T-cell (primary cell): ENCODE measurements at places on chromosomes 5 and 9. TPM values are rescaled to one million over a fixed set of nuclear protein-coding genes. Genes with fewer than 3 reads are reported as not detected.

- DNase-seq = no peak
These were observed 3.6 kb upstream of the RAPGEF1 start for GRCh38 chr9:131743501-131743900.

GRCh38 chr9:131735238-131736128 is 4.4 kb downstream of the RAPGEF1 start:
- DNase-seq = no peak

- no peak for DNase-seq
These were observed 2.1 kb upstream of the GLIS3 start for GRCh38 chr9:4301971-4302427.

DNA sequence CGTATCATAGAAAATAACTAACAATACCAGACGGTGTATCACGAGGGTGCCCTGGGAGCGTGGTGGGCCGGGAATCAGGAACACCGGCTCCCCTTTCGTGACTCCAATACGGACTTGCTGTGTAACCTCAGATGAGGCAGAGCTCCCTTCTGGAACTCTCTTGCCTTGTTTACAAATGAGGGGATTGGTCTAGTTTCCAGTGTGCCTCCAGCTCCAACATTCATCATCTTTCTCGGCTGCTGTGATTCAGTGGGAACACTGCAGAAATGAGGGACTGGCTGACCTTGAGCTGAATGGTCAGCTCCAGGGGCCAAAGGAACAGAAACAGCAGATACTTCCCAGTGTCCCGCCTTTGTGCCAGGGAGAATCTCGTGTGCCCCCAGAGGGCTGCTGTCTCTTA is 22.6 kb upstream of the TGFBI start:
- no peak for DNase-seq

DNA sequence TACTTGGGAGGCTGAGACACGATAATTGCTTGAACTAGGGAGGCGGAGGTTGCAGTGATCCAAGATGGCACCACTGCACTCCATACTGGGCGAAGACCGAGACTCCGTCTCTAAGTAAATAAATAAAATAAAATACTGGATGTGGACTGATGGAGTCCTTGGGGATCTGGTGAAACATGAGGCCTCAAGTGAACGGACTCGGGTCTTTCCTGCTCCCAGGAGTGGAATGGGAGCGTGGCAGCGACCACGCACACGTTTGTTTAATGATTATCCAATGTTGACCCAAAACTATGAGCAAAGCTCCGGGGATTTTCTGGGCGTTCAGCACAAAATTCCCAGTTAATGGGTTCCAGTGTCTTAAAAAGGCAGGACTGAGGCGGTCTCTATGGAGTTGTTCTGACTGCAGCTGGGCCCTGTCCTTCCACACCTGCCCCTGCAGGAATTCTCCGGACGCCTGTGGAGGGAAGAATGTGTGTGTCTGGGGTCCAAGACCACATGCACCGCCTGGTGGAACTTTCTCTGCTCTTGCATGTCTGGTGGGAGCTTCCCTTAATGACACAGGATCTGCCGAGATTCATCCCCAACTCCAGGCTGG is 26.6 kb downstream of the NEK6 start:
- DNase-seq = no peak

The SPATA31A3 gene
- not detected for total RNA-seq

DNA sequence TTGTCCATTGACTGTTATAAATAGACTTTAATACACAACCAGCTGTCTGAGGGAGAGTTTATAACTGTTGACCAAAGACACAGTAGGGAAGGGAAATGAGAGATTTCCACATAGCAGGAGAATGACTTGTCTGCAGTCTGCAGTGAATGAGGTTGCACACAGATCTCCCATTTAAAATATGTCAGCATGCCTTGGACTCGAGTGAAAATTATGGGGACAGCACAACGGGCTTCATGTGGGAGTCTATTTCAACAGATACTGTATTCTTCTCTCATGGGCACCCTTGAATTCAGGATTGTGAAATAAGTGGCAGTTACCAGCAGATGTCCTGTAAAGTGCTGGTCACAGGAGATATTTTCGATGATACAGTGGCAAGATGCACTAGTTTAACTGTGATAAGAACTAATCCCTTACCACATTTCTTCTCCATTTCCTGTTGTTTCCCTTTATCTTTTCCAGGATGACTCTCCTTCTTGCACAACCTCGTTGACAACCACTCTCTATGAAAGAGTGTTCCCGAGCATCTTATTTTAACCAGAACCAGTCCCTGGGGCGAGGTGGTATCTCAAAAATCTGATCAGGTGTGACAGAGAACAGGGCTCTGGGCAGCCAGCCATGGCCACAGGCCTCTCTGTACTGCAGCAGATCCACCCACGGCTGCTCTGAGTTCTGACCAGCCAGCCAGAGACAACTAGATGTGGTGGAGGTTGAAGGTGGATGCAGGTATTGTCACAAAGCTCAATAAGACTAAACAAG is 51.5 kb upstream of the MAP3K1 start:
- DNase-seq = no peak

DNA sequence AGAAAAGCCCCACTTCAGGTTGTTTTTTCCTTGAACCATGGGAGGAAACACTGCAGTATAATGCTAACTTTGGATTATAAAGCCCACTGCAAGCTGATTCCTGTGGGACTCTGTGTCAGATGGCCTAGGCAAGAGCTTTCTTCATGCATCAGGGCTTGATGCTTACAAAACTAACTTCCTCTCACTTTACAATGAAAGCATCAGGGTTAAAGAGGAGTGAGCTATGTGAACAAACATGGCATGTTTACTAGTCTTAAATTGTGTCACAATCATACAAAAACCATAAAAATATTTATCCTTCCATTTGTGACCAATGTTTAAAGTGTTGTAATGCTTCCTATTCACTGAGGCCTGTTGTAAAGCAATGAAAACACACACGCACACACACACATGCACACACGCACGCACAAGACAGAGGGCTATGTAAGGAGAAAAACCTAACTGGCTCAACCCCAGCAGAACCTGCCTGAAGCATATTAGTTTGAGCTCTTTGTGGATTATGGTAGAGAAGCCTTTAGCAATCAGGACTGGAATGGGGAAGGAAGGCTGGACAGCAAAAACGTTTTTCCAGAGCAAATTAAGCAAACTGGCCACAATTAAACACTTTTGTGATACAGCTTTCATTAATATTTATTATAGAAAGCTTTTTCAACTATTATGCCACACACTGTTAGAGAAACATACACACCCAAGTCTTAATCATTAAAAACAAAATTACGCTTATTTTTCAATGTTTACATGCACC is 122.2 kb downstream of the AUH start:
- DNase-seq = no peak

- no peak for DNase-seq
These were observed 152.3 kb downstream of the BAAT start for GRCh38 chr9:101232405-101232977.

The PNPLA7 gene
- 20.0 TPM for total RNA-seq
